ENCODE measurements at places on chromosomes 3 and 15.

DNA sequence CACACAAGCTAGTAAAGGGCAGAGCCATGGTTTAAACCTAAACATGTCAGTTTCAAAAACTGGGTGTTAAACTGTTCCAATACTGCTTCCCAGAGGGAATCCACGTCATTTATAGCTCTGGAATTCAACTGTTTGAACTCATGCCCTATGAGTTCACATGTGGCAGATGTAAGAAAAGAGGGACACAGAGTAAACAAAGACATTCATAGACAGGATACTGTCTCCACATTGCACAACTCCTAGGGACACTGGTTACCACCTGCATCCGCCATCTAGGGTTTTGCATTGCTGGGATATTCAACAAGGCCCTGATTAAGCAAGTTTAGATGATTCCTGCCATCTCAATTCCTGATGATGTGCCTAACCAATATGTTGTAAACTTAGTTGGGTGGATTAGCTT is 134.1 kb upstream of the COL8A1 start:
- no peak for DNase-seq

GRCh38 chr3:73637042-73637441 is 12.3 kb upstream of the PDZRN3 start:
- DNase-seq: no peak

DNA sequence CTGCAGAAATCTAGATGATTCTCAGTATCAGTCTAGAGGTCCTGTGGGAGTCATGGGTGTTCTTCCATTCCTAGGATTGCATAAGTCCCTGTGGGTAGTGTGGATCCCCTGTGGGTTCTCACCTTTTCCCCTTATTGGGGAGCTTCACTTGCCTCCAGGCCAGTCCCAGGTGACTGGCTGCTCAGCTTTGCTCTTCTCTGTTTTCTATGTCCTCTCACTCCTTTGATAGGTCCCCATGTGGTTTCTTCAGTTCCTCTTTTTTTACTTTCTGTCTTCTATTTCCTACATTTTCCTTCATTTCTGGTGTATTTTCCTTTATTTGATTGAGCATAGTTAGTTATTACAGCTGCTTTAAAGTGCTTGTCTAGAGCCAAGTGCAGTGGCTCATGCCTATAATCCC is 10.9 kb downstream of the TEX55 start:
- DNase-seq: no peak

DNA sequence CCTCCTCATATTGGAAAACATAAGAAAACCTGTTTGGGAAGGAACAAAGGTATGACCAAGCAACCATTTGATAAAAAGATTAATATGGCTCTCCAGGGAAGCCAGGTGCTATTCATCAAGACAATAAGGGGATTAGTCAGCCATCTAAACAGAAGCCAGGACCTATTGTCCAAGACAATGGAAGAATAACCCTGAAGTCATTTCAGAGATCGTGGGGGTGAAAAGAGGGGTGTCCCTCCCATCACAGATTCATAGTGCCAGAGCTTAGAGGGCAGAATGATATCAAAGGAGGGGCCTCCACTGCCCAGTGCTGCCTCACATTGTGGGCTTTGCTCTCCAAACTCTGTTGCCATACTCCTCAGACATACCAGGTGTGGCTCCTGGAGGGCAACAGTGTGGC is 73.5 kb downstream of the DAPK2 start:
- no peak for DNase-seq

- DNase-seq: no peak
Observed at GRCh38 chr15:75622505-75622904, 3.0 kb downstream of the SNUPN start.

DNA sequence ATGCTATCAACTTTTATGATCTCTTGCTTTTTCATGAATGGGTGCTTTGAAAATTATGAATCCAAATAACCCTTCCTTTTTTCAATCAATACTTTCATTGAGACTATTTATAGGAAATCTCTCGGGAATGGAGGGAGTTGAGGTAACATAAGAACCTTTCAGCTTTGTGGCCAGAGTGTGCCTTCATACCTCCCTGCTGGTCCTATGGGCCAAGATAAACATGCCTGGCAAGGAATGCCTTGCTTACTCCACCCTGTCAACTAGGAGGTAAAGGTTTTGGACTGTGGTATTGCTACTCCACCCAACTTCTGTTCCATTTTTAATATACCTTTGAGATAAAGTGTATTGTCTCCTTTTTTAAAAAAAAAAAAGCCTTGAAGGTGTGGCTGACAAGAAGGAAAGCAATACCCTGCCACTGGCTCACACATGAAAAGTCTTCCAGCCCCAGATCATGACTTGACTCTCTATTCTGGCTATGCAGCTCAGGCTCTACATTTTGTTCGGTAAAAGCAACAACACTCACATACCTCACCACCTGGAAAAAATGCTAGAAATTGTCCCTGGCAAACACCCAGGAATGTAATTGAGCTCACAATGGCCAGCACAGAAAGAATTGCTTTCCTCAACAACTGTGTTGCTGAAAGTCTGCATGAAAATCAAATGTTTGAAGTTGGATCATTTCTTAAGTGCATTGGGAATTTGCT is 35.8 kb downstream of the COL8A1 start:
- DNase-seq: no peak
